GM13976 (cell line): ENCODE measurements at places on chromosomes 5 and 9.

DNA sequence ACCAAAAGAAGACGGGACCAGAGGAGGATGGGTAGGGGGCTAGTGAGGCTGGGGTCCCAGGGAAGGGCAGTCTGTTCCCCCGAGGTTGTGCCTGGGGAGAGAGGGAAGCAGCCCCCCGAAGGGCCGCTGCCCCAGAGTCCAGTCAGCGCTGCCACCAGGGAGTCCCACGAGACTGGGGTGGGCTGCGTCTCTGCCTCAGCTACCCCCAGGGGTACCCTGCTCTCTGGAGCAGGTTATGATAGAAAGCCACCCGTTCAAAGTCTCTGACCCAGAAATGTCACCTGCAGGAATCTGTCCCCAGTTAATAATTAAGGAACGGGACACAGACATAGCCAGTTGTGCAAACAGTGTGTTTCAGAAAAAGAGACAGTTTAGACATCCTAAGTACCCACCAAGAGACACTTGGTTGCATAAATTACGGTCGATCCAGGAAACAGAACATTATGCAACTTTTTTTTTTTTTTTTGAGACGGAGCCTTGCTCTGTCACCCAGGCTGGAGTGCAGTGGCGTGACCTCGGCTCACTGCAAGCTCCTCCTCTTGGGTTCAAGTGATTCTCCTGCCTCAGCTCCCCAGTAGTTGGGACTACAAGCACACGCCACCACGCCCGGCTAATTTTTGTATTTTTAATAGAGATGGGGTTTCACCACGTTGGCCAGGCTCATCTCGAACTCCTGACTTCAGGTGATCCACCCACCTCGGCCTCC is 10.7 kb upstream of the AGPAT2 start:
- no peak for DNase-seq

DNA sequence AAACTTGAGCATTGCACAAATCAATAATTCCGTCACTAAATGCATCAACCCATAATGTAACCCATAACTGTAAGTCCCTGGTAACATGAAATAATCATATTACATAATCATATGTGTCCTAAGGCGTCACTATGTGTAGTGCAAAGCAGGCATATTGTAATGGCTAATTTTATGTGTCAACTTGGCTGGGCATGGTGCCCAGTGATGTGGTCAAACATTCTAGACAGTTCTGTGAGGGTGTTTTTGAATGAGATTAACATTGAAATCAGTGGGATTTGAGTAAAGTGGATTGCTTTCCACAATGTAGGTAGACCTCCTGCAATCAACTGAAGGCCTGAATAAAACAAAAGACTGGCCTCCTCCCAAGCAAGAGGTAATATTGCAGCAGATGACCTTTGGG is 794.4 kb upstream of the ACO1 start:
- no peak for DNase-seq

GRCh38 chr9:78030553-78031443 is 813 bp downstream of the GNAQ start:
- DNase-seq, result peak; percentile 22

- DNase-seq, result peak; percentile 42
Observed at GRCh38 chr5:76960004-76960625, 7.3 kb downstream of the CRHBP start.

GRCh38 chr9:107989099-107989498 is 499.5 kb upstream of the KLF4 start:
- DNase-seq, result no peak

- peak; percentile 84 for DNase-seq
Observed at GRCh38 chr9:100472788-100473275, at the start of gene TMEFF1. TMEFF1 (plus strand) TSS chr9:100473149; CDS start chr9:100473545, 396 bp downstream.

DNA sequence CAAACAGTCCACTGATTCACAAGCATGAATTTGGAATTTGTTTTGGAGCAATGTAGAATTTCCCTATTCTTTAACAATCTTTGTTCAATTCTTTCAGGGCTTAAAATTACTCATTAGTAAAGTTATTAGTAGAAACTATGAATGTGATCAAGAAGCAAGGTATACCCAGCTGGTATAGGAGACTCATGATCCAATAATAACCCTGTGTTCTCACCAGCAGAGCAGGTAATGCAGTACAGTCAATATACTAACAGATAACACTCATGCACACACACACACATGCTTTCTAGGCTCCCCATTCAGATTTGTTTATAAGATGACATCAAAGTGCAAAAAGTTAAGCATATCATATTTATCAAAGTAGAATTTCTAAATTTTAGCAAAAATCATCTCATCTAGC is 445.2 kb downstream of the ELAVL2 start:
- no peak for DNase-seq

- no peak for DNase-seq
Observed at GRCh38 chr5:31237174-31237573, 43.7 kb downstream of the CDH6 start.

GRCh38 chr5:997001-997474 is 11.6 kb upstream of the NKD2 start:
- no peak for DNase-seq

GRCh38 chr5:111670826-111671492 is 86.0 kb downstream of the NREP start:
- DNase-seq, result no peak

DNA sequence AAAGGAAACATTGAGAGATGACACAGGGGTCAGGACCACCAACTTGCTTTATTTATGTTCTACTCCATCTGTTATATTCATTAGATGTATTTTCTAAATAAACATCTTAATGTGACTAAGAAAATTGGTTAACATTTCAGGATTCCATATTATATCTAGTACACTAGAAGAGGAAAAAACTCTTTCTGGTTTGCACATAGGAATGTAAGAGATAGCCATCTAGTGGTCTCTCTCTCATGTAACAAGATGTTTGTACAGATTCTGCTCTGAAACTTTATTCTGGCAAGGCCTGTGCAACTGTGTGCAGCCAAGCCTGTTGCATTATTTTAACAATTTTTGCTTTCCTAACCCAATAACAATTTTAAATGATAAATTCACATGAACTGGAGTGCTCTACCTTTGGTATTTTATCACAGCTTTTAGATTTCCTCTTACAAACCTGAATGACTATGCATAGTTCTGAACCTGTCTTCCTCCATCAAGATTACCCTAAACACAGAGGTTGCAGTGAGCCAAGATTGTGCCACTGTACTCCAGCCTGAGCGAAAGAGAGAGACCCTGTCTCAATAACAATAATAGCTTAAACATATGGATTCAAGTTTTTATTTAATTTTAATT is 148.2 kb downstream of the GIN1 start:
- DNase-seq, result no peak

- DNase-seq, result no peak
Observed at GRCh38 chr9:130197888-130198287, 25.7 kb downstream of the NCS1 start.

GRCh38 chr5:159163027-159163700 is 46.2 kb downstream of the RNF145 start:
- DNase-seq, result no peak

- DNase-seq, result no peak
Observed at GRCh38 chr9:99828417-99829176, 6.9 kb downstream of the NR4A3 start.

GRCh38 chr9:123460091-123460490 is 104.1 kb downstream of the CRB2 start:
- DNase-seq, result no peak
